ENCODE measurements at places on chromosomes 3 and 15.

DNA sequence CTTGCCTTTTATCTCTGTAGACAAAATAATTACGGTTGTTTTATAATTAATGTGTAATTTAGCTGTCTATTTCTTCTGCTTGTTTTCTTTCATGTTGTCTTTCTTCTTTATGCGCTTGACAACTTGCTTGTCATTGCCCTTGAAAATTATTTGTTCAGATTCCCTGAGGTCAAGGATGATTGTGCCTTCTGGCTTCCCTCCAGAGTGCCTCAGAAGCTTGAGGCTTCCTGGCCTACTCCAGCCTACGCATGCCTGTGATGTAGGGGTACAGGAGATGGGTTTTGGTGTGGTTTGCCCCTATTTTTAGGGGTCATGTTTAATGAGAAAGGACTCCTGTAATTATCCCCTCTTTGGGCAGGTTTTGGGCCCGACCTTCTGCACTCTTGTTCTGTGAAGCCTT, 231.5 kb downstream of the SV2B start:
- no peak for DNase-seq

GRCh38 chr15:90988296-90988695, 6.0 kb downstream of the PRC1 start:
- no peak for DNase-seq

DNA sequence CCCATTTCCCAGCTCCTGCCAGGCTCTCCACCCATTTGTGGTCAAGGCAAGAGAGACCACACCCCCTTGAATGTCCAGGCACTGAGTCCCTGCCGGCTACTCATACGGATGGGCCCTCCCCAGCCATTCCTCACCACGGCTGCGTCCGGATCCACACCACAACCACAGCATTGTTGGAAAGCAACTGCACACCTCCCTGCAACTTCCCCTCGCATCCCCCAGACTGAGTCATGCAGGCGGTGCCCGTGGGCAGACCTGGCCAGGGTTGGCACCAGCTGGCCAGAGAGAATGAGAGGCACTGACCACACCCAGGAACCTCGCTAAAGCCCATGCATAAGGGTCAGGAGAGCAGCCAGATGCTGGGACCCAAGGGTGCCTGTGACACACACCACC, 30.5 kb downstream of the LOXL1 start:
- DNase-seq, result peak; percentile 80

- DNase-seq, result no peak
Observed at GRCh38 chr15:66885281-66885915, 180.0 kb upstream of the SMAD3 start.

GRCh38 chr3:177279118-177279815, 82.0 kb upstream of the TBL1XR1 start:
- DNase-seq, result no peak

DNA sequence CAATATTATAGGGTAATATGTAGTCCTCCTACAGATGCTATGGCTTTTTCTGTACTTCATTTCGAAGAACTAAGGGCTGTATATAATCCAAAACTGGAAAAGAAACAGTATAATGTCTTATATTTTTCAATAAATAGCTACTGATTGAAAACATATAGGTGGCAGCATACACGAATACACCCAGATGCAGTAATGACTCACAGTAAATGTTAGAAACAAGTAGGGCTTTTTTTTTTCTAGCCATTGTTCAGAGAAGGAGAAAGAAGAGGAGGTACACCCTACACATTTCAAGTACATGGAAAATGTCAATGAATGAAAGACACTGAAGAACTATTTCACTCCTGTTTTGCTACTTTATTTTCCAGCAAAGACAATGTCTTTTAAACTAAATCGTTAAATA, 9.4 kb downstream of the DAZL start:
- peak; percentile 6 for DNase-seq

GRCh38 chr3:173825730-173826129, 428.2 kb downstream of the NLGN1 start:
- DNase-seq, result no peak

GRCh38 chr3:65006300-65006739, 318.5 kb upstream of the ADAMTS9 start:
- DNase-seq, result peak; percentile 94

- no peak for DNase-seq
Observed at GRCh38 chr3:67897351-67898336, 243.2 kb upstream of the SUCLG2 start.

DNA sequence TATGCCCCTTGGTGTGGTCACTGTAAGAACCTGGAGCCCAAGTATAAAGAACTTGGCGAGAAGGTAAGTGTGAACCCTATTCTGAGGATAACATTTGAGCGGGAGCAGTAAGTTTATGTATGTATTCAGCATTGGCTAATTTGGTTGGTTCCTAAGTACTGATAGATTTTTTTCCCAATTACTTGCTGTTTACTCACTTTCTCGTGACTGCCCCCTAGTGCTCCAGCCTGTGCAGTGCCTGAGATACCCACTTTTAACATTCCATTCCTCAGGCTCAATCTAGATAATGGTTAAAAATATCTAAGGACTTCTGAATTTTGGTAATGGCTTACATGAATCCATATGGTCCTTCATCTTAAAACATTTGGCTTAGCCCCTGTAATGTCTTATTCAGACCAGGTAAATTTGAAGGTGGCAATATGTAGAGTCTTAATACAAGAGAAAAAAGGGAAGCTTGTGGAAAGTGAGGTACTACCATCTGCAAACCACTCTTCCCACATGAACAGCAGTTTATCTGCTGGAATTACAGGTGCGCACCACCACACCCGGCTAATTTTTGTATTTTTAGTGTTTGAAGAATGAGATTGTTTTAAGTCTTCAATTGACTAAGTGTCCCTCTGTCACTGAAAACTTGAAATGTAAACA, 7.1 kb downstream of the ELL3 start:
- DNase-seq, result peak; percentile 59

DNA sequence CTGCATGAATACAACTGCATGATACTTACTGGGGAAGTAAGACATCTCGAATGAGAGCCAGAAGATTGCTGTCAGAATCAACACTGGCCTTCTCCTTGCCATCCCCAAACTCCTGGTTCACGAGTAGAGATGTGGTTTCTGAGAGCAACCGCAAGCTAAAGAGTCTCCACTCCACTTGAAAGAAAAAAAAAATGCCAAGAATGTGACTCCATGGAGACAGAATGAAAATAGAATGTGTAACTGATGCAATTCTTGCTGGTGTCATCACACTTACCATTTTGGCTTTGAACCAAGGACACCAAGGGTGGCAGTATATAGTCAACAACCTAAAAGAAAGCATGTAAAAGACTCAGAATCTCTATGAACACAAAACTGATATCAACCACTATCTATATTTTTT, 280.4 kb downstream of the ULK4 start:
- peak; percentile 99 for DNase-seq

GRCh38 chr15:58221591-58222241, 83.5 kb downstream of the AQP9 start:
- DNase-seq, result no peak

- no peak for DNase-seq
Observed at GRCh38 chr3:11285471-11285870, 13.3 kb downstream of the ATG7 start.

DNA sequence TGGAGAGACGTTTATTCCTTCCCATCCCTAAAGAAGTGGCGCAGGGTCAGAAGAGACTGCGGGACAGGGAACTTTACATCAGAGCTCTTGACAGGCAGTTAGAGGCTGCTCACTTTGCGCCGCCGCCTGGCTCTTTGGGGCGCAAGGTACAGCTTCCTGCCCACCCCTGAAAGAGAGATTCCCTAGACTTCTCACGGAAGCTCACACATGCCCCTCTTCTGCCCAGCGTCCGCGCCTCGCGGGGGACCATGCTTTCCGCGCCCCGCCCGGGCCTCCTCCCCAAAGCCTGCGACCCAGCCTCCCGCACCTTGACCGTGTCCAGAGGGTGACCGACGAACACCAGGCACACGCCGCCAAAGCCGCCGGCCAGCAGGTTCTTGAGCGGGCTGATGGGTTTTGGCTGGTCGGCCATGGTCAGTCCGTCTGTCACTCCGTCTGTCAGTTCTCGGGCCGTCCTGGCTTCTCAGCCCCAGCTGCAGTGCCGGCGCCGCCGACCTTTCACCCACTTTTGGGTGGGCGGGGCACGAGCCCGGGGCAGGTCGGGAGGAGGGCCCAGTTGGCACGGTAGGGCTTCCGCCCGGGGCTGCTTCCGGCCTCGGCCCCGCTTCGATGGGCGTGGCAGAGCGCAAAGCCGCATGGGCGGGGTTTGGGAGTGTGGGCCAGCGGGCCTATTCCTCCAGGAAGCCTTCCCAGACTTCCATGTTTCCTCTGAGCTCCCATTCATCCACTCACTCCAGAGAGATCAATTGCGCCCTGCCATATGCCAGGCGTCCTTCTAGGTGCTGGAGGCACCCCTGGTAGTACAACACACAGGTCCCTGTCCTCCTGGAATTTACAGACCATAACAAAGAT, at the start of gene SLC25A20:
SLC25A20 (minus strand) TSS at position 500 of the 852 bp plus-strand sequence; CDS start at position 412, 88 bp downstream.
- peak; percentile 83 for DNase-seq

DNA sequence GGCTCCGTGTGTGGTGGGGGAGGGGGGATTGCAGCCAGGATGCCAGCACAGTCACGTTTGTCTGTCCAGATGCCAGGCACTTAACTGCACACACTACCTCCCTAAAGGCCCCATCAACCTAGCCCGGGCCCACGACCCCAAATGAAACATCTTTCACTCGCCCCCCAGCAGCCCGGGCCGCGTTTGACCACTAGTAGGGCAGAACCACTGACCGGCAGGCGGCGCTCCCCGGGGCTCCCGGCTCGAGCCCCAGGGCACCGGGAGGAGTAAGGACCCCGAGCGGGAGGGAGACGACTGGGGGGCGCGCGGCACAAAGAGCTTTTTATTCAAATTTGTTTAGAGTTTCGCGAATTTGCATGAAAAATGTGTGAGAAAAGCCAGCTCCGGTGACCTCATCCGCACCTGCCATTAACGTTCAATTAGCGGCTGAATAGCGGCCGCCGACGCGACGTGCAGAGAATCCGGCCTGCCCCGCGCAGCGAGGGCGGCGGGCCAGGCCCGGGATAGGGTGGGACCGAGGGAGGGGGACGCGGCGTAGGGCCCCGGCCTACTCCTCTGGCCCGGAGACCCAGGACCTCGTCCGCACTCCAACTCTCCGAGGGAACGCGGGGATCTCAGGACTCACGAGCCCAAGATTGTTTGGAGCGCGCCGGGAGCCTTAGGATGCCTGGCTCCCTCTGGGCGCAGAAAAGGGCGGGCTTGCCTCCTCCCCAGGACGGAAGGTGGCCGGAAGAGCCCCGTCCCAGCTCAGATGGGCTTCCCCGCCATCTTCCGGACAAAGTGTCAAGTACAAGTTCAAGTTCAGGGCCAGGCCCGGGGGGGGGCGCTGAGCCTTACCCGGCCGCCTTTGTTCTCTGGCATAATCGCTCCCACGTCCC, 64.9 kb upstream of the POLG start:
- DNase-seq, result no peak

DNA sequence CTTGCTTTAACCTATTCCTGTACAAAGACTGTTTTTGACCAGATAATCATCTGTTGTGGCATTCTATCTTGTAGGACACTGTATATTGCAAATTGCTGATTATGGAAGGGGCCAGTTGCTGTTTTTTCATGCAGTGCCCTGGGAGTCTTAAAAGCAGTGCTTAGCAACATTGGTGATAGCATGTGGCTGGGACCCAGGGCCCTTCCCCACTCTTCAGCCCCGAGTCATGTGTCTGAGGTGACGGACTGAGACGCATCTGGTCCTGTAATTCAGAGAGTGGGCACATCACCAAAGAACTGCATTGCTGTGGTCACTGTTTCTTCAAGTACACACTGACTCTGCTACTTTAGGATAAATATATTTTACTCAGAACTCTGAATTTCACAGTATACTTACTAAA, 63.4 kb downstream of the SNRK start:
- no peak for DNase-seq

- no peak for DNase-seq
Observed at GRCh38 chr3:129256270-129256669, 6.9 kb downstream of the COPG1 start.

DNA sequence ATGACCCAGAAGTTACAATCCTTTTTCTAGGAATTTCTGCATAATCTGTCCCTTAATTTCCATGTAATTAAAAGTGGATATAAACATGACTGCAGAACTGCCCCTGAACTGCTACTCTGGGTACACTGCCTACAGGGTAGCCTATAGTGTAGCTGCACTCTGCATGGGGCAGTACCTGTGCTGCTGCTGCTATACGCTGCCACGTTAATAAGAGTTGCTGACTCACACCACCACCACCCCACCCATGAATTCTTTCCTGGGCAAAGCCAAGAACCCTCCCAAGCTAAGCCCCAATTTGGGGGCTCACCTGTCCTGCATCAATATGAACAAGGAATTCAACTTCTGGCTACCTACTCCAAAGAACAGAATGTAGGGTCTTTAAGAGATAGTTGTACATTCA, 13.9 kb downstream of the HDGFL3 start:
- DNase-seq, result no peak

DNA sequence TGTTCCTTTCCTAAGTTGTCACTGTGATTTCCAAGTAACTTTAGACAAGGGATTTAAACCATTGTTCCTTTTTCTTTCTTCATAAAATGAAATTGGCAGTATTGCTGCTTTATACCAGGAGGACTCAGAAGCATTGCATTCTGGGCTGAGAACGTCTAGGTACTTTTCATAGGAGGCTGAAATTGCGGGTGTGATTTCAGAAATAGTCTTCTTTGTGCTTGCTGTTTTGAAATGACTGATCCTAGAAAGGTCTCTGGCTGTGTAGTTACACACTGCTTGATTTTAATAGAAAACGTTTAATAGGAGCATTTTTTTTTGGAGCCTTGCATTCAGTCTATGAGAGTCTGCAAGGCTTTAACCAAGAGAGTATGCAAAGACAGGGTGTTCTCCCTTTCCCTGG, 56.3 kb downstream of the PPM1L start:
- DNase-seq, result no peak

- DNase-seq, result peak; percentile 76
Observed at GRCh38 chr3:172606021-172606420, 82.8 kb upstream of the TNFSF10 start.

DNA sequence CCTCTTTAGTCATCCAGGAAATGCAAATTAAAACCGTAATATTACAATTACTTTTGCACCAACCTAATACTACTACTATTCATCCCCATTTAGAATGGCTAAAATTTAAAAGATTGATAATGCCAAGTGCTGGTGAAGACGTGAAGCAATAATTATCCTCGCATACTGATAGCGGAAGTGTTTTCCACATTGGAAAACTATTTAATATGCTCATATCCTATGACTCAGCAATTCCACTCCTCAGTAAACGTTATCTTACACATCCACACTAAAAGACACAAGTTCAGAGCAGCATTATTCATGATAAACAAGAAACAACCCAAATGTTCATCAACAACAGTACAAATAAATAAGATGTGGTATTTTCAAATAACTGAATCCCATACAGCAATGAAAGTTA, 70.6 kb downstream of the VPS13C start:
- peak; percentile 2 for DNase-seq

- DNase-seq, result no peak
Observed at GRCh38 chr15:69675731-69676130, 223.1 kb downstream of the RPLP1 start.

- no peak for DNase-seq
Observed at GRCh38 chr3:126431103-126431534, 36.4 kb downstream of the CFAP100 start.

DNA sequence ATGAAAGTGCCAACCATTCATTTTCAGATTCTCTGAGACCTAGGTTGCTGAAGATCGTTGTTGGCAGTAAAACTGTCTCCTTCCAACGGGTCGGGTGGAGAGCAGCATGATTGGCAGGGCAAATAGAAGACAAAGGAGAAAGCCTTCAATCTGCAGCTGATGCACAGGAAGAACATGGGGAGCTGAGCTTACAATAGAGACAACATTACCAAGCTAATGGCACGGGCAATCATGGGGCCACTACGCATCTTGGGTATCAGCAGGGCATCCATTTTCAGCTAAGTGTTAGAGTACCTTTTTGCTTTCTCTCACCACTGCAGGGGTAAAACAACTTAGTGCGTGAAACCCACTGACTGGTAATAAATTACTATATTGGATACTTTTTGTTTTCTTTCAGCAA, 114.8 kb downstream of the WDR72 start:
- DNase-seq, result no peak

Data from fibroblast of skin of right quadriceps (primary cell).